ENCODE measurements at places on chromosomes 2 and 18.

DNA sequence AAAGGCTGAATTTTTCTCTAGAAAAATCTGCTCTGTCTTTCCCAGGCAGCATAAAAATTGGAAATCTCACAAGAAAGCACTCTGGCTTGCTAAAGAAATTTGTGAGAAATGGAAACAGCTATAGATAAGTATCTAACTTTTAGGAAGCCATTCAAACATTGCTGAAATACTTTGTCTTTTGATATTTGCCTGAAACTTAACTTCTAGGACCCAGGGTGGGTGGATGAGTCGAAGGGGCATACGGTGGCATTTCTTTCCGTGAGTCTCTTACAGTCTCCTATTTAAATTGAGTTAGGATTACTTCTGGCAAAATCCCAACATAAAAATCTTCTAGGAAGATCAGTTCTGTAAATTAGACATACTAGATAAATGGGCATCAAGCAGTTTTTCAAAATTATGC lies 532 bp upstream of the COL3A1 start:
- no peak for DNase-seq

GRCh38 chr2:69344305-69344704 lies 42.7 kb downstream of the GFPT1 start:
- no peak for DNase-seq

GRCh38 chr2:234661849-234662248 lies 165.0 kb upstream of the ARL4C start:
- no peak for DNase-seq

GRCh38 chr2:128416806-128417205 lies 98.1 kb upstream of the HS6ST1 start:
- no peak for DNase-seq

DNA sequence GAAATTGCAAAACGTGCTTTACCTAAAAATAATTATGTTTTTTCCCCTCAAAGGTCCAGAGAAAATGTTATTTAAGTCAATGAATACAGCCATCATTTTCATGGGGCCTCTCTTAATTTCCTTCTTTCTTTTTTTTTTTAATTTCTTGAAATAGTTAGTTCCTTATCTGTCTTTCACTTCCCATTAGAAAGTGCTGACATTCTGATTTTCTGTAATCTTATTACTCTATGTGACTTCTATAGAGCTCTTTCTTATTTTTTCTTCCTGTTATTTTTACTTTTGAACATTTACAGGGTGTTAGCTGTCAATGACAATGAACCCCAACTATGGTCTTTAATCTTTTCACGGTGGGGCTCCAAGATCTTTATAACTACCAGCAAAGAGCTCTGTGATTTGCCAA lies 30.0 kb downstream of the CTLA4 start:
- no peak for DNase-seq

- no peak for DNase-seq
These were observed 73.9 kb upstream of the NFATC1 start for GRCh38 chr18:79321625-79322405.

- no peak for DNase-seq
These were observed 86.5 kb upstream of the TTC39C start for GRCh38 chr18:23927821-23928746.

All from stimulated activated CD8-positive, alpha-beta memory T cell treated with anti-CD3 and anti-CD28 coated beads, Interleukin-4, amount 100 ng/mL, for 24 hours (primary cell).